8988T (cell line): ENCODE measurements at places on chromosomes 6 and 20.

DNA sequence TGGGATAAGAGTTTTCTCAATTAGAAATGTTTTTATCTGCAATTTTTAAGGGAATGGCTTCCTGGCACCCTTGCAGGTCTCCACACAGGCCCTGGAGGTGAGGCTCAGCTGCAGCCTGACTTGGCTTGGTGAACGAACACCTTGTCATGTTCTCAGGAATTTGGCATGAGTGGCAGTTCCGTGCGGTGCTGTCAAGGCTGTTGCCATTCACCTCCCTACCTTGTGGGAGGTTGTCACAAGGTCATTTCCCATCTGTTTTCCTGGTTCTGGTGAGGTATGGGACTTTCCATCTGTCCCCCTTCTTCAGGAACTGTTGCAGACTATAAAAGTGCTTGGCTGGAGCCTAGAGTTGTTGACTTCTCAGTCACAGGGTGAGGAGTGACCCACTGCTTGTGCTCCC, 82.9 kb downstream of the ELOVL4 start:
- no peak for DNase-seq

DNA sequence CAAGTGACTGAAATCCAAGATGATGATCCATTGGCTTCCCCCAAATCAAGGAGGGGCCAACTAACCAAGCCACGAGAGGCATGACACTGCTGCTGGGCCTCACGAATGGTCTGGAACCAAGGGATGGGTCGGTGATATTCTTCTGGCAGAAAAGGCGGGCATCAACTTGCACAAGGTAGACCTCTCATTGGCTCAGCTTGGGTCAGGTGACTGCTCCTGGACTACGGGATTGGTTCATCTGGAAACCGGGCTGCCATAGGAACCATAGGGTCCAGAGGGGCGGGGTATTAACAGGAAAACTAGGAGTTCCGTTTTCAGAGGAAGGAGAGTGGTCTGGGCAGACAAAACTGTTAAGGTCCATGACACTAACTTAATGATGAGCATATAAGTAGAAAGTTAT, 100.9 kb downstream of the TFAP2C start:
- DNase-seq = no peak

DNA sequence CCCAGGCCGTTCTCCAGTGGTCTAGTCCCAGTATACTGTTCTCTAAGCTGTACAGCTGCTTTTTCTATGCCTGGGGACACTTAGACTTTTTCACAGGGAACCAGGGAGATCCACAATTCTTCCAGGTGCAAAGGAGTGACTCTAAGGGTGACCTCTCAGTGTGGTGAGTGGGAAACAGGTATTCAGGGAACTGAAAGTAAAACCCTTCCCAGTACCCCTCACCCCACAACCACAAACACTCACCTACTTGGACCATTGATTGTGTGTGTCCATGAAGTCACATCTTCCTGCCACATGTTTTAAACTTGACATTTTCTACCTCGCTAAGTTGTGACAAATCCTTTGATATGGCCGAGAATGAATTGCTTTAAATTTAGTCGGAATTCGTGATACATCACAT, 183.6 kb downstream of the CLIC5 start:
- DNase-seq = no peak

DNA sequence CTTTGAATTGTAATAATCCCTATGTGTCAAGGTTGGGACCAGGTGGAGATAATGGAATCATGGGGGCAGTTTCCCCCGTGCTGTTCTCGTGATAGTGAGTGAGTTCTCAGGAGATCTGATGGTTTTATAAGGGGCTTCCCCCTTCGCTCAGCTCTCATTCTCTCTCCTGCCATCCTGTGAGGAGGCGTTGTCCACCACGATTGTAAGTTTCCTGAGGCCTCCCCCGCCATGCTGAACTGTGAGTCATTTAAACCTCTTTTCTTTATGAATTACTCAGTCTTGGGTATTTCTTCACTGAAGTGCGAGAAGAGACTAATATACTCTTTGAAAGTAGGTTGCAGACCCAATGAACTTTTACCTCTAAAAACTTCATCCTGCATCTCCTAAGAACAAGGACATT, 39.2 kb upstream of the KCNG1 start:
- DNase-seq = no peak

DNA sequence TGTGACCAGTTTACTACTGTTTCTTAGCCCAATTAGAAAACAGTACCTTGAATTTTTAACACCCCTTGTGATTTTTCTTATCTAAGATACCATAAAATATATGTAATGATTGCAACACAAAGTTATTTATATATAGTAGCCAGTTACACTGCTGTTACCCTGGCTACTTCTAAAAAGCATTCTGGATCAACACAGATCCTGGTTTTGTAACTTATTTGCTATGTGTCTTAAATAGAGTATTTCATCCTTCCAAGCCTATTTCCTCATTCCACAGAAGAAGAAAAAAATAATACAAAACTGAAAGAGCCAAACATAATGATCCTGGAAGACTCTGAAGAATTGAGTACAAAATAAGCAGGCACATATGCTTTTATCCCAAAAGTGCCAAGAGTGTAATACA, 19.0 kb upstream of the GSTA4 start:
- no peak for DNase-seq

DNA sequence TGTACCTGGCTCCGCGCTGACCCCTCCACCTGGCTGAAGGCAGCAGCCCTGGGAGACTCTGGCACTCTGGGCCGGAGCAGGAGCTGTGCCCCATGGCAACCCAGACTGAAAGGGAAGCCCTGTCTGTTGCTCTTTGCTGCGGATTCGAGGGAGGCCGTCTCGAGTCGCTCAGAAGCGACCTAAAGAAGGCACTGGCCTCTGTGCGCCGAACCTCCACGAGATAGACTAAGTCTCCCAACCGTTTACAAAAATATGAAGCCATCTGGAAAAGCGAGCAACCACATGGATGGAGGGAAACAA, 10.5 kb upstream of the TBX18 start:
- DNase-seq = no peak
